ENCODE measurements at places on chromosomes 13 and 19.
A peak's percentile ranks its signal among the peaks of the same experiment; 100 is the strongest.

GRCh38 chr19:29002336-29002735 is 210.6 kb downstream of the UQCRFS1 start:
- DNase-seq, result no peak

GRCh38 chr13:110126391-110126961 is 180.5 kb downstream of the COL4A1 start:
- peak; percentile 97 for DNase-seq

GRCh38 chr13:98517576-98518310 is 59.2 kb downstream of the STK24 start:
- no peak for DNase-seq

GRCh38 chr19:38318660-38319059 is 985 bp upstream of the KCNK6 start:
- DNase-seq, result no peak

GRCh38 chr13:33560726-33561125 is 257.2 kb upstream of the RFC3 start:
- DNase-seq, result no peak

GRCh38 chr13:97240788-97241734 is 18.9 kb downstream of the MBNL2 start:
- DNase-seq, result no peak

GRCh38 chr13:80574113-80574850 is 233.4 kb upstream of the SPRY2 start:
- no peak for DNase-seq

DNA sequence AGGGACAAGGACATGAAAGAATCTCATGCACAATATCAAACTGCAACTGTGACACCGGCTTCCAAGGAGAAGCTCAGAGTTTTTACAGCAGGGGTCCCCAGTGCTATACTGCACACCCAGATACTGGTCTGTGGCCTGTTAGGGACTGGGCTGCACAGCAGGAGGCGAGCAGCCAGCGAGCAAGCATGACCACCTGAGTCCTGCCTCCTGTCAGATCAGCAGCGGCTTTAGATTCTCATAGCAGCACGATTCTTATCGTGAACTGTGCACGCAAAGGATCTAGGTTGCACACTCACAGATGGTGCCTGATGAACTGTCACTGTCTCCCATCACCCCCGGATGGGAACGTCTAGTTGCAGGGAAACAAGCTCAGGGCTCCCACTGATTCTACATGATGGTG is 13.1 kb upstream of the CD22 start:
- DNase-seq, result no peak

GRCh38 chr13:29569253-29570050 is 26.0 kb downstream of the SLC7A1 start:
- DNase-seq, result no peak

GRCh38 chr19:31600731-31601295 is 251.6 kb upstream of the TSHZ3 start:
- no peak for DNase-seq

- peak; percentile 42 for DNase-seq
Measured at GRCh38 chr19:5615756-5616327, 6.7 kb downstream of the SAFB2 start.

DNA sequence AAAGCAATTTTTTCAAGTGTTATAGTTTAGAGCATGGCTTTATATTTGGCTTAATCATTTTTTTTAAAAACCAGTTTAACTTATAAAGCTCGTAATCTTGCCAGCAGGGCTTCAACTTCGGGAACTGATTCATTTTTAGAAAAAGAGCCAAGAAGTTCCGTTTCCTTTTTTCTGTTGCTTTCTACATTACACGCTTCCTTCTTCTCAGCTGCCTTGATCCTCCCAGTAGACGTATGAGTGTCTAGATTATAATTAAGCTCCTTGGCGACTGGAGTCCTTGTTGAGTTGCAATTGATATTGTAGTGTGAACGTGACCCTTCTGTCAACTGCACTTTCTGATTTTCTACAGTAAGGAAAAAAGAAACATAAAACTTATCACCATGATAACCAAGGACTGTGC is 497.2 kb downstream of the DIAPH3 start:
- DNase-seq, result peak; percentile 18

GRCh38 chr19:13957051-13957450 is 4.7 kb downstream of the DCAF15 start:
- DNase-seq, result no peak

DNA sequence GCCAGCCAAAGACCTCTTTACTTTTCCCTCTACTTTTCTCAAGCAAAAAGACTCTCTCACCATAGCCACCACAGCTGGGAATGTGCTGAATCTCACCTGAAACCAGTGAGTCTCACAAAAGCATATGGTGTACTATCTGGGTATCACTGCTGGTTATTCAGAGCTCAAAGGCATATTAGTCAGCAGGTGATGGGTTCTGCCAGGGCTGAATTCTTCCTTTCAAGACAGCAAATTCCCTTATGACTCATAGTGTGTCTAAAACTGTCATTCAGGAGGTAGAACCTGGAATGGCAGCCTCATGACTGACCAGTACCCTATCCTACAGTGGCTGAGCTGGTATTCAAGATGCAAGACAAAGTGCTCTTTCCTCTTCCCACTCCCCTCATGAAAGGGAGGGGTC is 2859.1 kb downstream of the PCDH9 start:
- peak; percentile 3 for DNase-seq

DNA sequence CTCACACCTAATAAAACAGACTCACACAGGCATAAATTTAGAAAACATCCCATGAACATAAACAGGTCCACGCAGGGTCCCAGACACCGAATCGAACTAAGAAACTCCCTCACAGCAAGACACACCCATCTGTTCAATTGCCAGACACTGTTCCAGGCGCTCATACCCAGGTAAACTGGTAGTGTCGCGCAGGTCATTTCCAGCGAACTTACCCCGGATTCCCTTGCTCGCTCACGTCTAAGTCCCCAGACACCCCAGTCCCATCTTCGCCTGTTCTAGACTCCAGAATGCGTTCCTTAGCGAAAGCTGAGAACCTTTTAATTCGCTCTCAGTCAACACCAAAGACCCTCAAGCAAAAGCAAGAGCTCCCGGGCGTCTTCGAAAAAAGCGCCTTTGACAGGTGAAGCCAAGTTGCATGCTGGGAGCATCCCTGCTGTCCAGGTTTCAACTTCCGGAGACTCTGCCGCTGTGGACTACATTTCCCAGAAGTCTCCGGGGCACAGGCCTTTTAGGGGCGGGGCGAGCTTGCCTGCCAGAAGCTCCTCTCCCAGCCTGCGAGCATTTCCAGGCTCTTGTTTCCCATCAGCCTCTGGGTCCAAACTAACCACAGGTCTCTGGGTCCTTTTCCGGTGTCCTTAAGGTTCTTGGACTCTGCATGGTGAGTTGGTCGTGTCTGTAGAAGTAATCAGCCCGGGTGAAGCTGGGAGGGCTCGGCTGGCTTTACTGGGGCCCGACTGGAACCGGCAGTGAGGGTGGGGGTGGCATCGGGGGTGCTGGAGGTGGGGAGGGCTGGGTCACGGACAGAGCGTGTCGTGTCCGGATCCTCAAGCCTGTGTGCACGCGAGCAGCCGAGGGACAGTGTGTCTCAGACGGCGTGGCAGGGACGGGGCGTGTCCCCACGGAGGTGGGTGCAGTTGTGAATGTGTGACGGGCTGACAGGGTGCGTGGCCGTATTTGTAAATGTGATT is at the start of gene ZNF283:
Gene ZNF283, plus strand, starts transcription at position 535 of the 968 bp plus-strand sequence. CDS start 6,184 bp downstream, outside the sequence.
- peak; percentile 92 for DNase-seq

GRCh38 chr13:27617881-27618321 is 2.4 kb downstream of the LNX2 start:
- no peak for DNase-seq

DNA sequence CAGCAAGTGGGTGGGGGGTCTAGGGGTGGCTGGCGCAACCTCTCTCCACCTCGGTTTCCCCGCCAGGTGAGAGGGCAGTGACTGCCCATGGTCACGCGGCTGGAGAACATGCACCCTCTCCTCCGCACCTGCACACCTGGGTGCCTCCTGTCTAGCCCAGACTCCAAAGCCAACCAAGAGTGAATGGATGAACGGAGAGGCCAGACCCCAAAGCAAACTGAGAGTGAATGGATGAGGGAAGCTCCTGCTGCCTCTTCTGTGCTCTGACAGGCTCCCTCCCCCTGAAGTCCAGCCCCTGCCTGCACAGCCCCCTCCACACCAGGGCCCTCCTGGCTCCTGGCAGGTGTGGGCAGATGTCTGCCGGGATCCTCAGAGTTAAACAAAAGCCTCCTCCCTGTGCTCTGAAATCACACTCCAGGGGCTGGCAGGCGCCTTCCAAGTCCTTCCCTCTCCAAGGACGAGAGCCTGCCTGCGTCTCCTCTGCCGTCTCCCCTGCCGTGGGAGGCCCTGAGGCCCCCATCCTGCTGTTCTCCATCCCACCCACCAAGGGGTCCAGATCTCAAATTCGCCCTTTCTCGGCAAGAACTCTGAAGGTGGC is 2.2 kb downstream of the SBNO2 start:
- no peak for DNase-seq

GRCh38 chr19:56341948-56342347 is 27.3 kb upstream of the ZSCAN5A start:
- DNase-seq, result peak; percentile 4

DNA sequence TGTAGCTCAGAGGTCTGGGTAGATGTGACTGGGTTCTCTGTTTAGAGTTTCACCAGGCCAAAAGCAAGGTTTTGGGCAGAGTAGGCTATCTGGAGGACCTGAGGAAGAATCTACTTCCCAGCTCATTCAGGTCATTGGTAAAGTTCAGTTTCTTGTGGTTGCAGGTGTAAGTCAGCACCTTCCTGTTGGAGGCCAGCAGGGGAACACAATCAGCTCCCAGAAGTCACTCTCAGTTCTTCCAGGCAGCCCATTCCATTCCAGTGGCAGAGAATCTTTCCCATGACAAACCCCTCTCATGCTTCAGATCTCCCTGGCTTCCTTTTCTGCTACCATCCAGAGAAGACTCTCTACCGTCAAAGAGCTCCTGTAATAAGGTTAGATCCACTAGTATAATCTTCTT is 176.2 kb upstream of the UFM1 start:
- no peak for DNase-seq

GRCh38 chr19:16671652-16672274 is 10.8 kb downstream of the TMEM38A start:
- DNase-seq, result no peak

- DNase-seq, result no peak
Measured at GRCh38 chr13:27338816-27339215, 68.2 kb downstream of the RASL11A start.

- DNase-seq, result peak; percentile 42
Measured at GRCh38 chr13:91406619-91407018, 8.2 kb downstream of the GPC5 start.

DNA sequence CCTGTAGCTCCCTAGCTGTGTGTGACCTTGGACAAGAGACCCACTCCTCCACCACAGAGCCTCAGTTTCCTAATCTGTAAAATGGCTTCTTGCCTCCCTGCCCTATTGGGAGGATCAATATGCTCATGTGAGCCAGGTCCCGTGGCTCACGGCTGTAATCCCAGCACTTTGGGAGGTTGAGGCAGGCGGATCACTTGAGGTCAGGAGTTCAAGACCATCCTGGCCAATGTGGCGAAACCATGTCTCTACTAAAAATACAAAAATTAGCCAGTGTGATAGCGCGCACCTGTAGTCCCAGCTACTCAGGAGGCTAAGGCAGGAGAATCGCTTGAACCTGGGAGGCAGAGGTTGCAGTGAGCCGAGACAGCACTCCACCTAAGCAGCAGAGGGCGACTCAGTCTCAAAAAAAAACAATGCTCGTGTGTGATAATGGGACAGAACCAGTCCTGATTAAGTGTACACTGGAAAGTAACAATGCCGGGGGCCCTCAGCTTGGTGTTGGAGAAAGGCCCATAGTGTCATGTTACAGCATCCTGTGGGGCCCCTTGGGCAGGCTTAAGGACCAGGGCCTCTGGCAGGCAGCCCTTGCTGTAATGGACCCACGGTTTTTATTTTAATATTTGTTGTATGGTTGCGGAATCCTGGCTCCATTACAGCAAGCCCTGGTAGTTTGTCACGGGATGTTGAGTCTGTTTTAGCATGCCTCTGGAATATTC is 6.8 kb downstream of the RPS11 start:
- peak; percentile 70 for DNase-seq

Measured in astrocyte of the spinal cord (primary cell).